Lower leg skin (tissue), 4 donors: ENCODE measurements at places on chromosomes 1 and 21. TPM values are rescaled to one million over a fixed set of nuclear protein-coding genes. Genes with fewer than 3 reads are reported as not detected.

The MAP1LC3C gene
- 3.8 TPM for total RNA-seq

The SPRTN gene
- 14.7 TPM for total RNA-seq

The C1QA gene
- total RNA-seq, result 49.4 TPM

The PLPPR5 gene
- total RNA-seq, result not detected

The PYGO2 gene
- total RNA-seq, result 31.9 TPM

The DIO1 gene
- not detected for total RNA-seq
